B cell (primary cell): ENCODE measurements at places on chromosomes 4 and X.

GRCh38 chr4:1049591-1049905 is 38.1 kb downstream of the FGFRL1 start:
- DNase-seq: no peak

DNA sequence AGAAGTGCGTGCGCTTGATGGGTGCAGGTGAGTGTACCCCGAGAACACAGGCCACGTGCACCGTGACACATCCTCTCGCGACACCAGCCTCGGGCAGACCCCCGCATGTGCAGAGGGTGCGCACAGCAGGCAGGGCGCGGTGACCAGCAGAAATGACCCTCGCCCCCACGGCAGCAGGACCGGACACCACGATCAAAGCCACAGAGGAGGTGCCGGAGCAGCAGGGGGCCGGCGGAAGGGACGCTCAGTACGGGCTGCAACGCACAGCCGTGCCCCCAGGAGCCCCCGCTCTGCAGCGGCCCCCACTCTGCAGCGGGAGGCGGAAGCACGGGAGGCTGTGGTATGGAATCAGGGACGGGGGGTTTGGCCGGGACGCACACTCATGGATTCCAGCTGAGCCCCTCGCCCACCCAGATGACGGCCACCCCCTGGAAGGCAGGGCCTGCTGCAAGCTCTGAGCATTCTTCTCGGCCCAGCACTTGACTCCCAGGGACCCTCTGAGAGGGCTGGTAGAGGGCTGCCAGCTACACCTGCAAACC is 17.1 kb downstream of the PPP2R3B start:
- no peak for DNase-seq

GRCh38 chr4:47791965-47792364 is 45.9 kb downstream of the CORIN start:
- no peak for DNase-seq

GRCh38 chrX:8720136-8720535 is 11.8 kb downstream of the ANOS1 start:
- DNase-seq: no peak

DNA sequence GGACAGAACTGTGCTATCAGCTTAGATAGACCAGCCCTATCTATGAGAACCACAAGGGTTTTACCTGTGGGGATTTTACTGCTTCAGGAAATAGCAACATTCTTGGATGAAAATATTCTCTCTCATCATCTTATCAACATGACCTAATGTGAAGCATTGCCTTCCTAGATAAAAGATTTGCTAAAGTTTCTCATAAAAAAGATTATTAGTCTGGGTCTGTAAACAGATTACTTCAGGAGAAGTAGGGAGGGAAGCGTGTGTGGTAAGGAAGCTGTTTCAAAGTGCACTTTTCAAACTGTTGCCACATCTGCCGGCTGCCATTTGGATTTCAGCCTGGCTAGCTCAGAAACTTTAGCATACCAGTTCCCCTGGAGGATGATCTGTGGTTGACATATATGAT is at the start of gene NOX1:
TSS of gene NOX1 (minus strand) at position 35 of the 400 bp plus-strand sequence. CDS start 220 bp downstream, outside the sequence.
- no peak for DNase-seq

DNA sequence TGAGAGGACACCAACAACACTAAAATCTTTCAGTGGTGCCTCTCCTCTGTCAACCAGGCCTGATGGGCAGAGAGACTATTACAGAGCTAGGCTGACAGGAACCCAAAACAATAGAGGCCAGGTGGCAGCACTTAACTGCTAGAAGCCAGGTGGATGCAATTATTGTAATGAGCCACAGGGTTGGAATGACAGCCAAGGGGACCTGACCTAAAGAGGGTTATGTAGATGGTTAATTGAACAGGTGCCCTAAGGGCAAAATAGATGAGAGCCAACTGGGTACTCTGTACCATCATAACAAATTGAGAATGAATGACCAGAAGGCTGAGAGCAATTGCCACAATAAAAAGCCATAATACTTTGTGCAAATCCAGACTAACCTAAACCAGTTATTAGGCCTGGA is 24.7 kb upstream of the FRAS1 start:
- DNase-seq: no peak

GRCh38 chr4:154506253-154506652 is 14.7 kb upstream of the DCHS2 start:
- peak; percentile 58 for DNase-seq

DNA sequence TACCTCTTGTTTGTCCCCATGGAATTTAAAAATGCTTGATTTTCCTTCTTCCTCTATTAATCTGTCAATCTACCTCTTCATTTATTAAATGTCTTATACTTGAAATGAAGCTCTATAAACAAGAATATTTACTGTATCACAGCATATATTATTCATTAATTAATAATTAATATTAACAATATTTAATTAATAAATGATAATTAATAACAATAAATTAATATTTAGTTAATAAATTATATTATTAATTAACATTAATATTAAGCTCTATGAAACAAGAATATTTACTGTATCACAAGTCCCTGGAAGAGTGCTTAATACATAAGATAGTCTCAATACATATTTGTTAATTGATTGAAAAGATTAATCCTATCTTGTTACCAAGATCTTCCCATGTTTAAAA is 306.6 kb downstream of the STPG2 start:
- DNase-seq: no peak

DNA sequence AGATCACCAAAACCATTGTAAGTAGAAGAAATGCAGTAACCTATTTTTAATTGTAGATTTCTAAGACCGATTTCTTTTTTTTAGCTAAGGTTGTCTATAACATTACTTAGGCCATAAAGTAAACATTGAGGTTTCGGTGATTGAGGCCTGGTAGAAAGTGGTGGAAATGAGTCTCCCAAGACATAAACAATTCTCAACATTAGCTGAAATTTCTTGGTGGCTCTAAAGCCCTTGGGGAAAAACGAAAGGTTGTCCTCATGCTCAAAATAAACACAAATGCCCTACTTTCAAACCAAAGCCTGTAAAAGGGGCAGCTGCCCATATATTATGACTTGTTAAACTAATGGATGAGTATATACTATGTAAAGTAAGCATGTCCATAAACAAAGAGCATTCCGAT is 98.8 kb downstream of the SCFD2 start:
- DNase-seq: no peak

DNA sequence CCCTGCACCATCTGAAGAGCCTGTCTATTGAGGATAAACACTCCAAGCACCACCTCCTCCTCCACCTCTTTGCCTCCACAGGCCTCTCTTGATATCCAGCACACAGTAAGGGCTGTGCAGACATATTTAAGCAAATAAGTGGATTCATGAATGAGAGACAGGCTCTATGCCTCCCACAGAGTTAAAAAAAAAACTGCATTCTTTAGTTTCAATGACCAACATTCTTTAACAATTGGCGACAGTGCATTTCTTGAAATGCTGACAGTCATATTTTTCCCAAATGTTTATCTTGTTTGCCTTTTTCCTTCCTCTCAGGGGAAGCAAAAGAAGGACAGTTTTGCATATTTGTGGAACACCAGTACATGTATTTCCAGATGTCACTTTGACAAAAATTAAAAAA is 38.6 kb downstream of the MXRA5 start:
- DNase-seq: no peak
